ENCODE measurements at places on chromosomes 6 and 20.

DNA sequence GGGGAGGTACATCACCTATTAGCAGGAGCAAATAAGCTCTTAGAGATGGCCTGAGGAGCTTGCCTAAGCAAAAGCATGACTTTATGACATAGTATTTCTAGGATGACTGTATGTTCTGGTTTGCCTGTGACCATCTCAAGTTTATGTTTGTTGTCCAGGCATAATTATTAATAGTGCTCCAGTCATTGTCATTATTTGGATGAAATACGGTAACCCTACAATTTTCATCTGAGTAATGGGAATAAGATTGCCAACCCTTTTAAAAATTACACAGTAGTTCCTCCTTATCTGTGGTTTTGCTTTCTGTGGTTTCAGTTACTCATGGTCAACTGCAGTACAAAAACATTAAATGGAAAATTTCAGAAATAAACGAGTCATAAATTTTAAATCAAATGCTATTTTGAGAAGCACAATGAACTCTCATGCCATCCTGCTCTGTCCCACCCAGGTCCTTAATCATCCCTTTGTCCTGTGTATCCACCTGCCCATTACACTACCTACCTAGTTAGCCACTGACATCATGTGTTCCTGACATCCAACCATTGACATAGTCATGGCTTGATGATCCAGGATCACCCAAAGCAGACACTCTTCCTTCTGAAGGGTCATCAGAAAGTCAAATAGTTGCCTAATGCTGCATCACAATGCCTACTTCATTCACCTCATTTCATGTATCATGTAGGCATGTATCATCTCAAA, 27.0 kb upstream of the TFB1M start:
- no peak for DNase-seq

DNA sequence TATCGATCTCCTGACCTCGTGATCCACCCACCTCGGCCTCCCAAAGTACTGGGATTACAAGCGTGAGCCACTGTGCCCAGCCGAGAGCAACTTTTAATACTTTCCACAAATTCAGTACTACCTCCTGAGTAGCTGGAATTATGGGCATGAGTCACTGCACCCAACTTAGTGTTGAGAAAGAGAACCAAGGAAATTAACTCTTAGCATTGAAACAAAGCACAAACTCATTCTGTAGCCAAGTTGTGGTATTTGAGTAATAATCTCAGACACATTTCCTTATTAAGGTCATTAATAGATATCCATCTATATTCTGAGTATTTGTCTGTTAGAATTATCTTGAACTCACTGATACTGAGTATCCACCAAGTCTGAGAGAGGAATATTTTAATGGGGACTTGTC, 14.3 kb upstream of the ELOVL2 start:
- DNase-seq: no peak

DNA sequence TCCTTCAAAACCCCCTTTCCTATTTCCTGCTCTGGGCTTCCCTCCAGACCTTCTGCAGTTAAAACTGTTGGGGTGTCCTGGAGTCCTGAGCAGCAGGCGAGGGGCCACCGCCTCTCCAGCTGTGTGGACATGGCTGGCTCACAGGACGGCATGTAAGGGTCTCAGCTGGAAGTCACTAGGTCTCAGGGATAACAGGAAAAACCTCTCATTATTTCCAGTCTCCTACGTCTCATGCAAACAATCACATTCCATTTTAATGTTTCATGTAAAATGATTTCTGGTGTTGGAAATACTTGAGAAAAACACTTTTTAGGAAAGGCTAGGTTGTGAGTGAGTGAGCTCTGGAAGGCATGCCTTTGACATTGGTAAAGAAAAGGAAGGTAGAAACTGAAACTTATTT, 158.7 kb downstream of the SCML4 start:
- no peak for DNase-seq

DNA sequence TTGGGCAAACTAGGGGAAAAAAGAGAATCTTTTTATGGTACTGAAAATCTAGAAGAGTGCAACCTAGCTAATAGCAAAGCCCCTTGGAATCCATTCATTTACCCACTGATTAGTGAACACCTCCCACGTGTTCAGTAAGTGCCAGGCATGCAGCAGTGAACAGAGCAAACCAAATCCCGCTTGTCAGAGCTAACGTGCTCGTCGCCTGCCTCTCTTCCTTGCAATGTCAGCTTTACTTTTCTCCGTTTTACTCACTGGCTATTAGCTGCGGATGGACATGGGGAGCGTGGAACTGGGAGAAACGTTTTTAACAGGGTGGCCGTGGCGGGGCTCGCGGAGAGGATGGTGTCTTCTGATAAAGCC, 120.4 kb downstream of the SYNDIG1 start:
- no peak for DNase-seq

GRCh38 chr6:160049346-160049745, 72.3 kb upstream of the SLC22A1 start:
- DNase-seq: no peak

- no peak for DNase-seq
Measured at GRCh38 chr20:44137266-44137801, 49.7 kb downstream of the JPH2 start.

GRCh38 chr20:19539191-19539590, 218.9 kb upstream of the RIN2 start:
- no peak for DNase-seq

- DNase-seq: no peak
Measured at GRCh38 chr20:43194137-43194536, 4.4 kb upstream of the PTPRT start.

- no peak for DNase-seq
Measured at GRCh38 chr6:130381459-130382380, 15.9 kb downstream of the TMEM200A start.

DNA sequence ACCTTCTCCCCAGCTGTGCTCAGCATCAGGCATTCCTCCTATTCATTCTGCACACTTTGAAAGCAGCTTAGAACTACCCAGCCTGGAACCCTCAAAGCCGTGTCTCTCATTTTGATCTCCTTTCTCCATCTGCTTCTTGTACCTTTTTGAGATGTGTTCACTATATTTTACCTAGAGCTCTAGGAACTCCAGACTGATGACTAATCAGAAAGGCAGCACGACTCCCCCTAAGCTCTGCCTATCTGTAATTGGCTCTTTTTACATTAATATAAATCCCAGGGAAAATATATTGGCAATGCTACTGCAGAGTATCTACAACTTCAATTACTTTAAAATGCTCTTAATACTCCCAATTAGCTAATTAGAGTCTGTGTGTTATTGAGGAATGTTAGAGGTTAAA, 671.5 kb downstream of the CBLN4 start:
- DNase-seq: no peak

DNA sequence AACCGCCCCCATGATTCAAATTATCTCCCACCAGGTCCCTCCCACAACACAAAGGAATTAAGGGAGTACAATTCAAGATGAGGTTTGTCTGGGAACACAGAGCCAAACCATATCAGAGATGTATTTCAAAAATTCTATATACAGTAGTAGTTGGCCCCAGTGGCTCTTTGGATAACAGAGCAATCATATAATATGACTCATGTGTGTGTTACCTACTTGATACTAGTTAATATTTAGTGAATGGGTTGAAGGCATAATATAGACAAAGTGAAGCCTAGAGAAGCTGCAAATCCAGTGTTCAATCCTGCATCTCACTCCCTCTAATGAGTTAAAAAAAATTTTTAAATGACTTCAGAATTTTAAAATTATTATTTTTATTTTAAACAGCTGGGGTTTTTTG, 43.2 kb downstream of the KAT14 start:
- DNase-seq: no peak

- no peak for DNase-seq
Measured at GRCh38 chr6:11368760-11369159, 136.3 kb upstream of the NEDD9 start.

DNA sequence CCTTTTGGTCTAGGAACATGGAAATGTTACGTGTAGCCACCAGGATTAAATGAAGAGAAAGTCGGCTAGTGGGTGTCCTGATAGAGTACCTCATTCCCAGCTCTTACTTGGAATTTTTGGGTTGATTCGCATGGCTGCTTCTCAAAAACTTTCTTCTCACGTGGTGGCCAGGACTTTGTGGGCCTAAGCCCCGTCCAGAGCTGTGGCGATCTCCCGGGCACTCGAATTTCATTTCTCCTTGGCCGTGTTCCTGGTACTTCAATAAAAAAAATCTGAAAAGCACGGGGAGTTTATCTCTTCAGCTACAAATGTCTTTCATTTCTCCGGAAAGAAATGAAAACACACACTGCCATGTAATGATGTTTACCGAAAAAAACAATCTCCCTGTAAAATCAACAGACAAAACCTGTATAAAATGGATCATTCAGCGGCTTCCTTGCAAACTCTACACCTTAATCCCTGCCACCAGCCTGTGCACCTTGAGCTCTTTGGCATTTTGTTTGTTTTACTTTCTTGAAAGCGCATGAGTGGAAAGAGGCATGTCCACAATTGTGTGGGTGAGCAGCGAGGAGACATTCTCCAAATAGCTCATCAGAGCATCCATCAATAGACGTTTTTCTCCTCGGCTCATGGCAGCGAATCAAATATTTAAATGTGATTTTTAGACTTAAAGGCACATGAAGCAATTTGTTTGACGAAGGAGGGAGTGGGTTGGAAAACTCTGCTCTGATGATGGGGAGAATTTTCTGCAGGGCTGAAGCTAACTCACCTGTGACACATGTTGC, 173.1 kb downstream of the TFAP2C start:
- no peak for DNase-seq

DNA sequence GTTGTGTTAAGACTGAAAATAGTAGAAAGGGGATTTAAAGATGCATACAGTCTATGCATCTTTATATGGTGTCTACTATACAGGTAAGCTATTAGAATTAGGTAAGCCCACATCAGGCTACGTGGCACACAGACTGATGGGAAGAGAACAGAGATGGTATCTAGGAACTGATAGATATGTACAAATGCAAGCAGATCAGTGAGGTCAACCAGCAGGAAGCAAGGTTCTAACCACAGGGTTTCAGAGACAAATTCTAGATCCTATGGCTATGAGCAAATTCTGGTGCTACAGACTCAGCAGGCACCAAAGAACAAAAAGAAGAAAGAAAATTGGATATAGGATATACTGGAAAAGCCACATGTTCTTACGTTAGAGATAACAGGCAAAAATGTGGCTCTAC, 110.6 kb downstream of the TRDN start:
- DNase-seq: no peak

GRCh38 chr6:116210750-116211425, 43.0 kb downstream of the TSPYL4 start:
- no peak for DNase-seq

GRCh38 chr6:86502497-86502896, 434.8 kb upstream of the HTR1E start:
- DNase-seq: no peak

DNA sequence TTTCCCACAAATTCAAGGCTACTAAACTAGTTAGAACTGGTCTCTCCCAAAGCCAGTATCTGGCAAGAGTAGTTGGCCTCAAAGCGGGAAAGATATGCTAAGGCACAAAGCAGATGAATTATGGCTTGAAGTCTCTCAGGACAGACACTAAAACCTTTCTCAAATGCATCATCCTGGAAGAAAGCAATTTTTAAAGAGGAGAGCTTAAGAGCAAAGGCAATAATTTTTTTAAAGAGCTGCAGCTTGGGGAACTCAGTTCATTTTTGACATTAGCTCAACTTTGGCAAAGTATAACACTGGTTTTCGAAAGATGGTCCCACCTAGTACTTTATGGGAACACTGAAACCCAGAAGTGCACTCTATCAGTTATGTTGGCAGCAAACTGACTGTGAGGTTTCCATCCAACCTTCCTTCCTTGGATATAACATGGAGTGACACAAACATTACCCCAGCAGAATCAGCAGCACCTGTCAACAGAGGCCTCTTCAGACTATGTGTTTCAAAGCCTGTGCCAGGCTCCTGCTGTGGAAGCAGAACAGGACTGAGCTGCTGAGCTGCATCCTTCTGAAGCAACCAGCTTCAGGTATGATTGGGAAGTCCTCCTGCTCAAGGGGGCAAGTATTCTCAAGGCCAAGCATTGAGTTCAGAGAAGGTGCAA, 852.3 kb upstream of the HS3ST5 start:
- no peak for DNase-seq

GRCh38 chr6:25465941-25466340, 186.1 kb upstream of the SCGN start:
- no peak for DNase-seq

- no peak for DNase-seq
Measured at GRCh38 chr6:129852257-129852858, 8.8 kb downstream of the TMEM244 start.

GRCh38 chr6:137150072-137150471, 23.4 kb downstream of the IL22RA2 start:
- no peak for DNase-seq

DNA sequence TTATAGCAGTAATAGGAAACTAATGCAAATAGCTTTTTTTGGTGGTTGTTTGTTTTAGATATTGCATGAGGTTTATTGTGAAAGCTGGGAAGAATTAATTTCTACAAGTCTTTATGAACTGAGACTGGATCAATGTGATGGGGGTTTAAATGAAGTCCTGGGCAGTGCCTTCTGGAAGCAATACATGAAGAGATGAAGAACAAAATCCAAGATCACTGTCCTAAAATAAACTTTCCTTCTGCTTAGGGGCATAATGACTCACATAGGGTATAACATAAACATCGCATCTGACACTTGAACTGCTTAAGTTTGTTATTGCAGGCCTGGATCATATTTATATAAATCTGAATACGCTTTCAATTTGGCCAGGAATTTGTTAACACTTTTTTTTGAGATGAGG, 20.9 kb upstream of the SHLD1 start:
- no peak for DNase-seq

DNA sequence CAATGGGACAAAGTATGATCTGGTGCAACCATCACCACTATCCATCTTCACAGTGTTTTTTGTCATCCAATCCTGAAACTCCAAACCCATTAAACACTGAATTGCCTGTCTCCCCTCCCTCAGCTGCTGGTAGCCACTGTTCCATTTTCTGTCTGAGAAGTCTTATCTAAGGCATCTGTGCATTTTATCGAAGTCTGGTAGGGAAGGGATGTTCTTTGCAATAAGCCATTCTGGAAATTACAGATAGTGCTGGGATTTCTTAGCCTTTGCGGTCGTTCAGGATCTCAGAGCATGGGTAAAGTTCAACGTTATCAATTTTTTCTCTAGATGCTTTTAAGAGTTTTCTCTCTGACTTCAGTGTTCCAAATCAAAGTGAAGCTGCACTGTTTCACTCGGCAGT, 24.1 kb downstream of the KIF25 start:
- DNase-seq: no peak

- DNase-seq: no peak
Measured at GRCh38 chr20:8670893-8671215, 398.0 kb upstream of the PLCB4 start.

GRCh38 chr20:35276408-35276807, 1.5 kb downstream of the MMP24OS start:
- no peak for DNase-seq

- DNase-seq: peak; percentile 57
Measured at GRCh38 chr6:129683601-129684322, 26.2 kb downstream of the ARHGAP18 start.

GRCh38 chr20:35491823-35492222, 36.4 kb downstream of the CEP250 start:
- DNase-seq: no peak

GRCh38 chr6:170178561-170179477, 112.1 kb downstream of the DLL1 start:
- DNase-seq: no peak

- DNase-seq: no peak
Measured at GRCh38 chr6:15429141-15430110, 183.6 kb downstream of the JARID2 start.

Data from activated CD4-positive, alpha-beta T cell treated with anti-CD3 and anti-CD28 coated beads, Interleukin-2, amount 50 U/mL, for 48 hours (primary cell).